ENCODE measurements at places on chromosomes 12 and 14. TPM values are rescaled to one million over a fixed set of nuclear protein-coding genes. Genes with fewer than 3 reads are reported as not detected.

LMO3 gene
- total RNA-seq = not detected

GRCh38 chr14:103699901-103700752 is 15.1 kb downstream of the XRCC3 start:
- DNase-seq = no peak

DNA sequence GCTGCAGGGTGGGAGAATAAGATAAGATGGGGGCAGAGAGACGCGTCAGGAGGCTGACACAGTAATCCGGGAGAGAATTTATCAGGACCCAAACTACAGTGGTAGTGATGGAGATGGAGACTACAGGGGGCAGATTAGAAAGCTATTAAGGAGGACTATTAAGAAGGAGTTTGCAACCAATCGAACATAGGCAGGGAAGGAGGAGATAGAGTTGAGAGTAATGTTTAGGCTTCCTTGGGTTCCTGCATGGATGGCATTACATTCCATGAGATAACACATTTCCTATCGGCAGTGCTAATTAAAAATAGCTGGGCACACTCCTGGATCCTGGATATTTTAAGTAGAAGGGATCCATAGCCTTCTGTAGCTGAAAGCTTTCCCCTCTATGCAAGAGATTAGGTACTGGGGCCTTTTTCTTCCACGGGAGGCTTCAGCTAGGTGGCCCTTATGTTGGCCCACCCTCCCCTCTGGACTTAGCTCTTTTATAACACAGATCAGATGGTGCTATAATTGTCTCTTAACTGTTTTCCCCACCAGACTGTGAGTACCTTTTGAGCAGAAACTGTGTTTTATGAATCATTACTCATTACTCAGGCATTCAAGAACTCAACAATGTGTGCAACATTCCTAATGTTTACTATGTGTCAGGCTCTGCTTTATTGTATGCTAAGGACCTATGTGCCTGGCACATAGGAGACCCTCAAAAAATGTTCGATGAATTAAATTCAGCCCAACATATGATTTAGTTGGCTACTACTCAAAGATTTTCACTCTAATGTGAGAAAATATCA is 113.0 kb downstream of the RMST start:
- no peak for DNase-seq

DNA sequence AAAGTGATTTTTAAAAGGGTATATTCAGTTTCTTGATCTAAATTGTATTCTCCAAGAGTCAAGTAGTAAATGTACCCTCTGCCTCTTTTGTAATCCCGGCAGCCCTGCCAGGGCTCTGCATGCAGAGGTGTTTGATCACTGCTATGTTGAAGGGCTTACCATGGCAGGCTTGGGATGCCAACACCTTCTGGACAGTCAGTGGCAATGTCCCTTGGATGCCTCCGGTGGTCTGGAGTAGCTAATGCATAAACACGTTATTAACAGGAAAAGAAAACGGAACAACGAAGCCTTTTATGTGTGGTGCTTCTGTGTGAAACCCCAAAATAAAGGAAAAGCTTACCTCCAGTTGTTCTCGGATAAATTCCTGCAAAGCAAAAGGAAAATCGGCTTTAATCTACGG is 19.9 kb downstream of the EIF2B2 start:
- DNase-seq = no peak

GRCh38 chr12:131928080-131928710 is 881 bp upstream of the PUS1 start:
- DNase-seq = no peak
